ENCODE measurements at places on chromosomes 1 and 21.

GRCh38 chr1:109248797-109249629 is at the start of gene CELSR2:
Gene CELSR2, plus strand, starts transcription at chr1:109249539. Its CDS starts 541 bp downstream, at chr1:109250080.
- peak; percentile 65 for DNase-seq

- peak; percentile 12 for DNase-seq
These were observed 89.7 kb downstream of the BCAR3 start for GRCh38 chr1:93591676-93592550.

DNA sequence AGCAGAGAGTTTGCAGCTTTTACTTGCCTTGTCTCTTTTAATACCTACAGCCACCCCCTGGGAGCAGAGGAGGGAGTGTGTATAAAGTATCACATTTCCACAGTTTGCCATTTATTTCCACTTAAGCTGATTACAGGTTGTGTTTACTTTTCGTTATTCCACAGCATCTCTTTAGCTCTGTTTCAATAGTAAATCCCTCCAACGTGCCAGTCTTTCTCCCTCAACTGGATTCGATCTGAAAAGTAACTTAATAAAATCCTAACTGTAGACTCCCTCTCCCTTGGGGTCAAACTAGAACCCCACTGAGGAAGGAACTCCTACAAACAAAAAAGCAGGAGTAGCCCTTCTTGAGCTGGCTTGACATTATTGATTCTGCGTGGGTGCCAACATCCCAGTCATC is 3.1 kb upstream of the FCGR2A start:
- DNase-seq = no peak

DNA sequence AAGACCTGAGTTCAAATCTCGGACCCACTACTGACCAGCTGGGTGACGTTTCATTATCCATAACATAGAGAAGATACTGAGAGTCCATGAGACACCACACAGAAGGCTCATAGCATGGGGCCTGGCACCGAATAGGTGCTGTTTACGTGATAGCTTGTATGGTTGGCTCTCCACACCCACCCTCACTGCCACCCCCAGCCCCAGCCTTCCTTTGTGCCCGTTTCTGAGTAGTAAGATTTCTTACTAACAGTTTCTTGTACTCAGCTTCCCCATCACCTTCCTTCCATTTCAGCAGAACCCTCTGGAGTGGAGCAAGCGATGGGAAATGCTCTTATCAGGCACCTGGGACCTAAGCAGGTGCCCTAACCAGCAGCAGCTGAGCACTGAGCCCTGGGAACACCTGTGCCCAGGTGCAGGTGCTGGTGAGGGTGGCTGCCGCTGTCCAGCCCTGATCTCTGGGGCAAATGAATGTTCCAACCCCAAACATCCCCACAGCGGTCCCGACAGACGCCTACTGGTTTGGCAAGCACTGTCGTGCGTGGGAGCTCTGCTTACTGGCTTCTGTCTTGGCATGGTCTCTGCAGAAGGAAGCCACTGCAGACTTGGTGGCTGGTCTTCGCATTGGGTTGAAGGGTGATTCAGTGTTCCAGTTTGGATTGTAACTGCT is 225.4 kb downstream of the CAMTA1 start:
- no peak for DNase-seq

DNA sequence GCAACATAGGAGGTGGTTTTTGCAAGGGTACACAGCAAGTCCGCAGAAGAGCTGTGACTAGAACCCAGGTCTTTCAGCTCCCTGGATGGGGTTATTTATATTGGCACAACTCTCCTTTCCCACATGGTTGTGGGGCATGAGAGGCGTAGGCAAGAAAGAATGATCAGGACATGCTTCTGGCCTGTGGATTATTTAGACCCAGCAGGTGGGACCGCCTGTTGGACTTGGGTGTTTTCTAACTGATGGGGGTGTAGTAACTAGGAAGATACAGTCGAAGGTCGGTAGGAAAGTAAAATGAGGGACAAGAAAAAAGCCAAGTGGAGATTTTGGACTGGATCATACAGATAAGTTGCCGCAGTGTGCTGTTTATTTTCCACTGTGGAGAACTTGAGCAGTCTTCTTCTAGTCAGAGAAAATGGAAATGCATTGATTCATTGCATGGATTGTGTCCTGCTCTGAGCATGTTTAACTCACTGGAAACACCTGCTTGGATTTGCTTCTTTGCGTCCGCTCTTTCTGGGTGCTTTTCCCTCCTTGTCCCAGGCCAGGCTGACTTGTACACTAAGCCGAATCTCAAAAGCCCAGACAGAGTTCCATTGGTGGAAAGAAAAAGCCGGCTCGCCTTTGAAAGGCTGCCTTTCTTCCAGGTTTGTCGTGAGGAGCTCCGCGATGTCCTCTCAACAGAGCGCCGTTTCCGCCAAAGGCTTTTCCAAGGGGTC is 592 bp downstream of the CRCT1 start:
- DNase-seq = no peak

- no peak for DNase-seq
These were observed 68.0 kb downstream of the DISC1 start for GRCh38 chr1:231694465-231695077.

DNA sequence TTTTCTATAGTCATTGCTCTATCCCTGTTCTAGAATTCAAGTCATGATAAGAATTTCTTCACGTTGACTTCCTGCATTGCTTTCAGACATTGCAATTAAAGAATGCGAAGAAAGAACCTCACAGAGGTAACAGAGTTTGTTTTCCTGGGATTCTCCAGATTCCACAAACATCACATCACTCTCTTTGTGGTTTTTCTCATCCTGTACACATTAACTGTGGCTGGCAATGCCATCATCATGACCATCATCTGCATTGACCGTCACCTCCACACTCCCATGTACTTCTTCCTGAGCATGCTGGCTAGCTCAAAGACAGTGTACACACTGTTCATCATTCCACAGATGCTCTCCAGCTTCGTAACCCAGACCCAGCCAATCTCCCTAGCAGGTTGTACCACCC is 10.6 kb downstream of the APCS start:
- no peak for DNase-seq

DNA sequence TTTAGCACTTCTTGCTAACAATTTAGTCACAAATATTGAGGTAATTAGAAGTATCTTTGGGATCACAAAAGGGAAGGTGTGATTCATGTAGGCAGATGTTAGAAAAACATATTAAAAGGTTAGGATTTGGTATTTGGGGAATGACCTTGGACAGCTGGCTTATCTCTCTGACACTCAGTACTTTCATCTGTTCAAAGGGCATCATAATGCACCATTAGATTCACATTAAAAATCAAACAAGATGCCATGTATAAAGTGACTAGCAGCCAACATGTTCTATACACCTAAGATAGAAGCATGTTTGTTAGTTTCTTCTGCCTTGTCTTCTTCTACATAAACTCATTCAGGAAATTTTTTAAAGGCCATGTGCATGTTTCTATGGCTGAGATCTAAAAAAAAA is 56.5 kb upstream of the ESRRG start:
- DNase-seq = no peak

- DNase-seq = no peak
These were observed 16.7 kb downstream of the DISC1 start for GRCh38 chr1:231643071-231643934.

DNA sequence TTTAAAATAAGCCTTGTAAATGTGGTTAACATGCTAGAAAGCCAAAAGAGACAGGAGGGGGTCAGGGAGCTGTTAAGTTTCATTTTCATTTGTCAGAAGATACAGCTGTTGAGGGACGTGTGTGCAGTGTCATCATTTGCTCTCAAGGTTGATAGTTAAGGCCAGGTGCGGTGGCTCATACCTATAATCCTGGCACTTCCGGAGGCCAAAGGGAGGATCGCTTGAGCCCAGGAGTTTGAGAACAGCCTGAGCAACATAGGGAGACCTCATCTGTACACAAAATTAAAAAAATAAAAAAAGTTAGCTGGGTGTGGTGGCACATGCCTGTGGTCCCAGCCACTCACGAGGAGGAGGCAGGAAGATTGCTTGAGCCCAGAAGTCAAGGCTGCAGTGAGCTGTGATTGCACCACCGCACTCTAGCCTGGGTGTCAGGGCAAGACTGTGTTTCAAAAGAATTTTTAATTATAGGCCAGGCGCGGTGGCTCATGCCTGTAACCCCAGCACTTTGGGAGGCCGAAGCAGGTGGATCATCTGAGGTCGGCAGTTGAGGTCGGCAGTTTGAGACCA is 22.7 kb downstream of the ZBTB8OS start:
- peak; percentile 43 for DNase-seq

- DNase-seq = no peak
These were observed 859 bp upstream of the ANGPTL1 start for GRCh38 chr1:178871551-178872320.

DNA sequence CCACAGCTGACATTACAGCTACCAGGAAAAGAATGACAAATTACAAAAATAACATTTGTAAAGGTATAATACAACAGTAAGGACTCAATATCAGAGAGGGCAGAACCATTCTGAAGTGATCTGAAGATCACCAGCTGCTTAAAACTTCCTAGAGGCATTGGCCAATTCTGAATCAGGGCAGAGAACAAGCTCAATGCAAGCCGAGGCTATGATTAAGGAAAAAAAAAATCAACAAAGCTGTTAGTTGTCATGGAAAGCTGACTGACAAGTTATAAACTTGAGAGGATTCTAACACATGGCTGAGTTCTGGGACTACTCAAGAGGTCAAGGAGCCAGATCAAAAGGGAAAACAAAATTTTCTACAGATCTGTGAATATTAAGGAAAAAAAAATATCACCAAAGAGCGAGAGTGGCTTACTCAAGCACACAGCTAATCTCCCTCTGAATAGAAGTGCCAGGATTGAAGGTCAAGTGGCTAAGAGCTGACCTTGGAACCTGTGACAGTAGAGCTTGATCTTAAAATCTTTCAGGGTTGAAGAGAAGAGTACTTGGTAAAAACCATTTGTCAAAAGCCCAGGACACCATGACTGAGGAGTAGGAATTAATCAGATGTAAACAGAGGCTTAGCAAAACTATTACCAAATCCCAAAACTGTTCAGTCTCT is 383.4 kb downstream of the USP25 start:
- DNase-seq = no peak

- no peak for DNase-seq
These were observed 5.8 kb downstream of the S100A8 start for GRCh38 chr1:153384958-153385580.

- DNase-seq = no peak
These were observed 17.5 kb downstream of the B3GALT5 start for GRCh38 chr21:39630191-39630591.

- DNase-seq = no peak
These were observed 8.8 kb upstream of the COG2 start for GRCh38 chr1:230633469-230633868.

DNA sequence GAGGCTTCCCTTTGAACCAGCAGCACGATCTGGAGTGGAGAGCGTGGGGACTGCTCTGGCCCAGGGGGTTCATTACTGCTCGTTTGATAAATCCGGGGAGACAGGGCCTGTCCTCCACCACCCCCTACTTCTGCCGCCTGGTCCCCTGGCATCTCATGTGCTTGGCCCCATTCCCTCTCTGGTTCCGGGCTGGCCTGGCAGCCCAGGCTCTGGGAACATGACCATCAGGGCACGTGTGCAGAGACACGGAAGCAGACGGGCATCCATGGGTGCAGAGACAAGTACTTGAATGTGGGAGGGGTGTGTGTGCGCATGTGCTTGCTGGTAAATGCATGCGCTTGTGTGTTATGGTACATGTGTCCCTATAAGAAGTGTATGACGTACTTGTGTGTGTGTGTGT is 75.5 kb downstream of the KIRREL1 start:
- DNase-seq = no peak

- DNase-seq = peak; percentile 48
These were observed 5.4 kb downstream of the VPS45 start for GRCh38 chr1:150072959-150073358.

DNA sequence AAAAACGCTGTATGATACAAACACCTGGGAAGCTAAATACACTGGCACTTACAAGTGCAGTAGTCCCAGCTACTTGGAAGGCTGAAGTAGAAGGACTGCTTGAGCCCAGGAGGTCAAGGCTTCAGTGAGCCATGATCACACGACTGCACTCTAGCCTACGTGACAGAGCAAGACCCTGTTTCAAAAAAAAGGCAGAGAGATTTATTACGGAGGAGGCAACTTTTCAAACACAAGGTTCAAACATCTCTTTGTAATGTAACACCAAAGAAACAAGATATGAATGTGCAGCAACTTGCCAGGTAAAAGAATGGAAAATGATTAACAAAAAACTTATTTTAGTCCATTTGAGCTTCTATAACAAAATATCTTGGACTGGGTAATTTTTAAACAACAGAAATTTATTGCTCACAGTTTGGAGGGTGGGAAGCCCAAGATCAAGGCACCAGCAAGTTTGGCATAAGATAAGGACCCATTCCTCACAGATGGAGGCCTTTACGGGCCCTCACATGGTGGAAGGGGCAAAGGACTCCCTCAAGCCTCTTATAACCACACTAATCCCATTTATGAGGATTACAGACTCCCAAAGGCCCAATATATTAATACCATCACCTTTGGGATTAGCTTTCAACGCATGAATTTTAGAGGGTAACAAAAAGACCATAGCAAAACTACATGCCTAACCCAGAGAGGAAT is 73.3 kb downstream of the EVI5 start:
- DNase-seq = no peak

DNA sequence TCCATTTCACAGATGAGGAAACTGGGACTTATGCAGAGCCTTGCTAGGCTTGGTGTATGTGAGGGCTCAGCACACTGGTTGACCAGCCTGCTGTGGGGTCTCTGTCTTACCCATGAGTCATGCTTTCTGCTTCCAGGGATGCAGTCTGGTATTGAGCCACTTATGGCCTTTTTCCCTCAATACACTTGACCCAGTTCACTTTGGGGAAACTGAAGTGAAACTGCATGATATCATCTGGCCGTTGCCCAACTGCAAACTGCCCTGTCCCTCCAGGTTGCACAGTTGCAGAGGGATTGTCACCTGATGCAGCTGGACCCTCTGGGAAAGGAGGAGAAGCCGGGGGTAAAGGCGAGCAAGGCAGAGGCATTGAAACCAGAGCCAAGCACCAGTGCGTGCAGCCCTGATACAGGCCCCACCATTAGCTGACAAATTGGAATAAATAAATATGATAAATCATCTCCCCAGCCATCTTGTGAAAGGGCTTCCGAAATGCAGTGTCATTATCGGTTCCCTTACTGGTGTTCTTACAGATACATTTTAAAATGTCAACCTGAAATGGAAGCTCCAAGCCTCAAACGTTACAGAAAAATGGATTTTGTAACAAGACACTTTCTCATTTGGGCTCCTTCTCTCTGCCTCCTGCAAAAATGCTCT is 39.3 kb upstream of the DUSP10 start:
- no peak for DNase-seq

- DNase-seq = no peak
These were observed 42.1 kb downstream of the LRRC8B start for GRCh38 chr1:89566761-89567174.
